Fibroblast of mammary gland (primary cell): ENCODE measurements at places on chromosomes 4 and X.
A peak's percentile ranks its signal among the peaks of the same experiment; 100 is the strongest.

DNA sequence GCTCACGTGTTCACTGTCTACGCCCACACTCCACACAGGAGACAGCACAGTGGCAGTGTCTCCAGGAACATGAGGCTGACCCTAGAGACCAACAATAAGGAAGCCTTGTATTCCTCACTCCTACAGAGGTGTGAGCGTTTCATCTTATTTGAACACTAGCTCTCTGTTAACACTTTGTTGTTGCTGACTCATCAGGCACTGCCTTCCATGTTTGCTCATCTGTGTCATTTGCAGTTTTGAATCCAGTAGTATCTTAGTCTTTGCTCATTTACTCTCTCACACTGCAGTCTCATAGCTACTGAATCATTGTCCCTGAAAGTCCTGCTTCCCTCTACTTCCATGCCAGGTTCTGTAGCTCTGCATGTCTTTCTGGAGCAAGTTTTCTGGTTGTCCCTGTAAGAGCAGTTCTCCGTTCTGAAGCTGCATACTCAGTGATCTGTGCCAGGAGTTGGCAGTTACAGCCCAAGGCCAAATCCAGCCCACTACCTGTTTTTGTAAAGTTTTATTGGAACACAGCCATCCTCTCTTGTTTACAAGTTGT, 80.3 kb upstream of the DCLK2 start:
- DNase-seq = peak; percentile 65

DNA sequence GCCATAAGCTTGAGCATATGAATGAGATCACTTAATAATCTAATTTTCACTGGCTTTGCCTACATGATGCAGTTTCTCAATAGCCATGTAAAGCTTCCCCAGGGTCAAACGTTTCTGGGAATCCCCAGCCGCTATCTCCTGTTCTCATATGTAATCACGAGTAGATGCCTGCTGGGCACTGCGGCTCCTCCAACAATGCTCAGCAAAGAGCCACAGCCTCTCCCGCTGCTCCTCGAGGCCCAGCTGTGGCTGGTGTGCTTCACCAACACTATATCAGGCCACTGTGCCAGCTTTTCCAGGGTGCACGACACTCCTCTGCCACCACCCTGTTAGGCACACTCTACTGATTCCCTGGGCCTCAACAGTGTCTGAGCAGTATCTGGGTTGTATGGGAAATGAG, 78.3 kb upstream of the RASGEF1B start:
- no peak for DNase-seq

DNA sequence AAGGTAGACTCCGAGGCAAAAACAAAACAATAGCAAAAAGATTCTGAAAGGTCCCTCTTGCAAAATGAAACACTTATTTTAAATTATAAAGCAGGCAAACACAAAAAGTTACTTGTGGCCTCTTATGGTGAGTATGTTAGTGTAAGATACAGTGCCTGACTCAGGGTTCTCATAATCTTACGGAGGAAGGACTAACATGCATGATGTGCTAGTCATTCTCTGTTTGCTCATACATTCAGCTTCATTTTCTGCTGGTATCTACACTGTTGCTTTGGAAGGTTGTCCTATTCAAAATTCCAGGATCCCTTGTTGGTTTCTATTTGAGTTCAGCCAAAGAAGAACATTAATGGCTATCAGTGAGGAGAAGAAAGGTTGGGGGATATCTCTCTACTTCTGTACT, 249.1 kb upstream of the FAM47A start:
- DNase-seq = peak; percentile 31

GRCh38 chr4:189507060-189507459, 433.6 kb upstream of the FRG1 start:
- DNase-seq = no peak

GRCh38 chr4:104630272-104630671, 135.6 kb upstream of the CXXC4 start:
- DNase-seq = no peak
